NCI-H2227 treated with DMSO at 0.1 percent for 48 hours (cell line): ENCODE measurements at places on chromosomes 12 and 14.
A peak's percentile ranks its signal among the peaks of the same experiment; 100 is the strongest.

DNA sequence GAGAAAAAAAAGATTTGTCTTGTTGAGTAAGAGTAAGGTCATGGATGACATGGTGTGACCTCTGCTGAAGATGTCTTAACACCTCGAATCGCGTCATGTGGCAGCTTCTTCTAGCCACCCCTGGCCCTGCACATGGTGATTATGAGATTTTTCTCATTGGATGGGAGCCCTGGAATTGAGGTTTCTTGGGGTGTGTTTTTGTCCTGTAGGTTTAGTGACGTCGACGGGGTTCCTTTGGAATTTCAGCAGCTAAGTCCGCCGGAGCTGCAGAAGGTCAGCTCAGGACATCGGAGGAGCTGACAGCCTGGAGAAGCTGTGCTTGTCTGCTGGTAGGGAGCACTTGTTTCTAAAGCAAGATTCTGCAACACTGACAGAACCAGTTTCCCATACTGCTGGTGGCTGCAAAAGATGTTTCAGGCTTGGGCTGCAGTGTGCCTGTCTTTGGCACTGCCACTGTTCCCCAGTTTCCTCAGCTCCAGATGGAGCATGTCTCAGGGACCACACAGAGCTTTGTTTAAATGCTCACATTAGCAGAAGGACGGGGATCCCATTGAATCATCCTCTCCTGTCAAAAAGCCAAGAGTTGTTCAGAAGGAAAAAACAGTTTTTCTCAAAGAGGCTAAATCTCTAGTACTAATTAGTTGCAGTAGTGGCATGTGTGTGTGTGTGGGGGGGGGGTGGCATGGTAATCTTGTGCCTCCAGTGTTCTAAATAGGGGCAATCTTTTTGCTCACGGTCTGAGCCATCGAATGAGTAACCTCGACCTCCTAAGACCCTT lies 5.2 kb upstream of the FOS start:
- no peak for DNase-seq

- no peak for DNase-seq
Observed at GRCh38 chr12:125340791-125341190, 275.6 kb downstream of the AACS start.

GRCh38 chr14:55752580-55753390 lies 172.8 kb downstream of the KTN1 start:
- peak; percentile 38 for DNase-seq

- no peak for DNase-seq
Observed at GRCh38 chr12:128842579-128842978, 10.7 kb upstream of the GLT1D1 start.

DNA sequence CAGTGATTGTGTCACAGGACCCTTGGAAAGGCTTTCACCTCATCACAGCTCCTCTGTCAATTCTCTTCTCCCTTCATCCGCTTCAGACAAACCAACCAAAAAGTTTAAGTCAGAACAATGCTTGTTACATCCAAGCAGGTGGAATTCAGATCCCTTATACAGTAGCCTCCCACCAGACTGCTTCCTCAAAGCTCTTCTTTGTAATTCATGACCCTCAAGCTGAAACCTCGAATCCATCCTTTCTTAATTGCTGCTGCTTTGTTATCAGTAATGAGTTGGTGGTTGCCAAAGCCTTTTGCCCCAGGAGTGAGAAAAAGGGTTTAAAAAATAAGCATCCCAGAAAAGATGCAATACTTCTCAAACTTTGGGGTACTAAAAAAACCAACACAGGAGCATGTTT lies 9.5 kb downstream of the BEST3 start:
- DNase-seq = no peak

DNA sequence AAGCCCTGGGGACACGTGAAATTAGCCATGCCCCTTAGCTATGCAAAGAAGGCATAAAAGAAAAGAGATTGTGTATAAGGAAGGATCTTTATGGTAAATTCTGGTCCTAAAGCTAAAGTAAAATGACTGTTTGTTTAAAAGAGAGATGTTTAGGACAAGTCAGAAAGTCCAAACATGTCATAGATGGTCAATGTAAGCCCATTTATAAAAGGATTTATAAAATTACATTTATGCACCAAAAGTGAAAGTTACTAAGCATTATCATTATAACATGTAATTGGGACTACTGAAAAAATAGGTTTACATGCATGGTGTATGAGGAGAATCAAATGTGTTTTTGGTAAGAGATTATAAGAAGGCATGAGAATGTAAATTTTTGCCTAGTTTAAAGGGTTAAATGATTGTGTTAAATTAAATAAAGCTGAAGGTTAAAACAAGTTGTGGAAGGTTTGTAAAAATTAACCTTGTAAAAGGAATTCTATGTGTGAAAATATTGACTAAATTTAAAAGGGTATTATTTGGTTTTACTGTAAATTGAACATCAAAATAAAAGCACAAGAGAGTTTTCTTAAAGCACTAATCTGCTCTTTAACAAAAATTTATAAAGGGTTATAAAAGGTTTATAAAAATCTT lies 50.4 kb upstream of the TSPAN8 start:
- DNase-seq = no peak

- no peak for DNase-seq
Observed at GRCh38 chr12:69345742-69346141, 2.4 kb upstream of the LYZ start.

- no peak for DNase-seq
Observed at GRCh38 chr12:123655420-123655819, 15.5 kb upstream of the TCTN2 start.
